A172 (cell line): ENCODE measurements at places on chromosomes 5 and 9. TPM values are rescaled to one million over a fixed set of nuclear protein-coding genes. Genes with fewer than 3 reads are reported as not detected.

DNA sequence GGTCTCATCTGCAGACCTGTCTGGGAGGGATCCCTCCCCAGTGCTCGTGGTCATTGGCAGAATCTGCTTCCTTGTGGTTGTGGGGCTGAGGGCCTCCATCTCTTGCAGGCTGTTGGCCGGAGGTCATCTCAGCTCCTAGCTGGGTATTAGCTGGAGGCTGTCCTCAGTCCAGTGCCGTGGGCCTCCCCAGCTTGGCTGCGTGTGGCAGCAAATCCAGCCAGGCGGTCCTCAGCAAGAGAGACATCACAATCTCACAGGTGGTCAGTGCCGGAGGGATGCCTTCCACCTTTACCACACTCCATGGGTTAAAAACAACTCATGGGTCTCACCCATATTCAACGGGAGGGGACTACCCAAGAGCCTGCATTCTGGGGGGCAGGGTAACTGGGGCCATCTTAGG lies 155.5 kb downstream of the RXRA start:
- no peak for DNase-seq

DNA sequence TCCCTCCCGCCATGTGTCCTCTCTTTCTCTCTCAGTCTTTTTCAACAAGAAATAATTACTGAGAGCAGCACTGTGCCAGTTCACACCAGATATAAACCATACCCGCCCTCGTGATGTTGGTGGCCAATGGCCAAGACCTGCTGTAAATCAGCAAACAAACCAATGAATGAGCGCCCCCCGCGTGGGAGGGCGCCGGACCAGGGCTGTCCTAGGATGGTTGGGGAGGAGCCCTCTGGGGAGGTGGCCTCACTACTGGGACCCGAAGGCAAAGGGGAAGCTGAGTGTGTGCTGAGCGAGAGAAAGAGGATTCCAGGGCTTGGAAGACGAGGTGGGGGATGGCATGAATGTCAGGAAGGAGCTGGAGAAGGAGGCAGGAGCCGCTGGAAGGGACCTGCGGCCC lies 51.2 kb upstream of the BARHL1 start:
- no peak for DNase-seq

DNA sequence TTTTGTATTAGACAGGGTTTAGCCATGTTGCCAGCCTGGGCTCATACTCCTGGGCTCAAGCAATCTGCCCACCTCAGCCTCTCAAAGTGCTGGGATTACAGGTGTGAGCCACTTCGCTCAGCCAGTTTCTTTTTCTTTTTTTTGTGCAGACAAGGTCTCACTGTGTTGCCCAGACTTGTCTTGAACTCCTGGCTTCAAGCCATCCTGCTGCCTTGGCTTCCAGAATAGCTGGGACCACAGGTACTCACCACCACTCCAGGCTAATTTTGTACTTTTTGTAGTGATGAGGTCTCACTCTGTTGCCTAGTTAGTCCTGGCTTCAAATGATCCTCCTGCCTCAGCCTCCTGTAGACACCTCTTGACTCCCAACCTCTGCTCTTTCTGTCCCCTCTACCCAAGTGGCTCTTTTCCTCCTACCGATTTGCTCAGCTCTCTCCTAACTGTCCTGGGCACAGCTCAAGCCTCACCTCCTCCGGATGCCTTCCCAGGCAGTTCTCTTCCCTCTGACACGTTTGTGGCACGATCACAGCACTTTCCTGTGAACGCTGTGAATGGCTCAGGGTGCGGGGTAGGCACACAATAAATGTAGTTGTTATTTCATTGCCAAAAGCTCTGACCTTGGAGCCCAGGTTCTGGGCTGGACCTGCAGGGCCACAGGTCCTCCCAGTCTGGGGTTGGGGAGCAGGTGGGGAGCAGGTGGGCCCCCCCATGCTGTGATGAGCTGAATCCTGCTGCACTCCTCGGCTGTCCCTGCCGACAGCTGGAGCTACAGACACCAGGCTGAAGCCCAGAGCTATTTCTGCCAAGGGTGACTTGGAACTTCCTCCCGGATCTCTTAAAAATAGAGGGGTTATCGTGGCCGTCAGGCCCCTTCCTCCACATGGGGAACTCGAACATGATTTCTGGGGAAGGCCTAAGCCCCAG lies 23.9 kb downstream of the GFI1B start:
- DNase-seq, result no peak

- DNase-seq, result no peak
These were observed 9.8 kb upstream of the RAPGEF6 start for GRCh38 chr5:131644822-131645221.

DNA sequence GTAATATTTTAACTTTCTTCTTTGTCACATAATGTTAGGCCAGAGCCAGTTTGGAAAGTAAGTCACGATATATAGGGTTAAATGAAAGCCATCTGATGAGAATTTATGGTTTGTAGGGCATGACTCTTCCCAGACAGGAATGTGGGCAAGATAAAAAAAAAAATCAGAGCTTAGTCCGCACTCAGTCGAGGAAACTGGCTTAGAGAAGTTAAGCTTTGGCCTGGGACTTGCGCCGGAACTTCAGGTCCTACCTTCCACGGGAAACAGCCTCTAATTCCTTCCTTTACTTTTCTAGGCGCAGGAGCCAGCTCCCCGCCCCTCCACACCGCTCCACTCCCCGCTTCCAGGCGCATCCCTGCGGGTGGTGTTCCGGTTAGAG lies 475 bp downstream of the DDX31 start:
- peak; percentile 69 for DNase-seq

DNA sequence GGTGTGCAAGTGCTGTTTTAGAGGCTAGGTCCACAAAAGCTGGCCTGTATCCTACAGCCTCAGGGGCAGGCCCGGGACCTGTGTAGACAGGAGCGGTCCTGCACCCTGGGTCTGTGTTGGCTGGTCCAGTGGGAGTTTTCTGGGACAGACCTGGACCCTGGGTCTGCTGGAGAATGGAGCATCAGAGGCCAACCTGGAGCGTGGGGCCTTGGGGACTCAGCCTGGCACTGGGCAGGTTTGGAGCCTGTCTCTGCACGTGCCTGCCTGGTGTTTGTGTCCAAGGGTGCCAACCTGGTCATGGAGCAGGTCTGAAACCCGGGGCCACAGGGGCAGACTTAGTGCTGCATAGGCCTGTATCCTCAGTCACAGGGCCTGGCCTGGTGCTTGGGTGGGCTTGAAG lies 45.8 kb downstream of the SRFBP1 start:
- DNase-seq, result no peak

GRCh38 chr5:166123717-166124116 lies 2167.7 kb upstream of the WWC1 start:
- DNase-seq, result no peak

LCP2 gene
- not detected in 2 replicates for total RNA-seq

CDO1 gene
- total RNA-seq, result not detected in 2 replicates
